D721Med (cell line): ENCODE measurements at places on chromosomes 7 and 10.

DNA sequence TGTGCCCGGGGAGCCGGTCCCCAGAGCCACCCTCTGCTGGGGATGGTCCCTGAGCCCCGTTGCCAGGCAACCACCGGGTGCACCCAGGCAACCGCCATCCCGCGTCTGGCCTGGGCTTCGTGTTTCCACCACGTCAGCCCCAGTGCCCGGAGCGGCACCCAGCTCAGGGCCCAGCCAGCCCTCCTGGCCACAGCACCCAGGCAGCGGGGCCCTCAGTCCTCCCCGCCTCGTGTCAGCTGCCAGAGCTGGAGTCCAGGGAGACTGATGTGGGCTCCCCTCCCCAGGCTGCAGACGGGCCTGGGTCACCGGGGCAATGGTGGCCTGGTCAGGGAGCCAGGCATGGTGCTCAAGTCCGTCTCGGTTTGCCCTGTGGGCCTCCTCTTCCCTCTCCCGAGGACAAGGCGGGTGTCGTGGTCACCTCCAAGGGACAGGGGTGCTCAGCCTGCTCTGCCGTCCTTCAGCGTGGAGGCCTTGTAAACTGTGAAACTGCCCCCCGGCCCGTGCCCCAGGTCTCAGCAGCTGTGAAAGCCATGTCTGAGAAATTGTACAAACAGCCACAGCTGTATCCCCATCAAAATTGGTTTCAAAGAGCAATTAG lies 72.5 kb downstream of the MICALL2 start:
- no peak for DNase-seq

DNA sequence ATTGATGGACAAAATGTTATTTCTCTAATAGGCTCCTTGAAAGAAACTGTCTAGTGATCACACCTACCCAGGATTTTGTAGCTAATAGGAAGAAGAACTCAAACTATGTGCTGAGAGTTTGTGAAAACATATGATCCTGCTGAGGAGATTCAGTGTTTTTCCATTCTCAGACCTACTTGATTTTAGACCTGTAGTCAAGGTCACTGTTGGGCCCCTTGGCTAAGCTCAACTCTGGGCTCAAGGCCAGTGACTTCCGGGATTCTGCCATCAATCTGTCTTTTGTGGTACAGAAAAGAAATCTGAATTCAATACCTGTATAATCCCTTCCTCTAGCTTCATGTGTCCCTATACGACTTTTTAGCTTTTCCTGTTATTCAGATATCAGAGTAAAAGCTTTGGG lies 79.7 kb upstream of the FERD3L start:
- DNase-seq: no peak

DNA sequence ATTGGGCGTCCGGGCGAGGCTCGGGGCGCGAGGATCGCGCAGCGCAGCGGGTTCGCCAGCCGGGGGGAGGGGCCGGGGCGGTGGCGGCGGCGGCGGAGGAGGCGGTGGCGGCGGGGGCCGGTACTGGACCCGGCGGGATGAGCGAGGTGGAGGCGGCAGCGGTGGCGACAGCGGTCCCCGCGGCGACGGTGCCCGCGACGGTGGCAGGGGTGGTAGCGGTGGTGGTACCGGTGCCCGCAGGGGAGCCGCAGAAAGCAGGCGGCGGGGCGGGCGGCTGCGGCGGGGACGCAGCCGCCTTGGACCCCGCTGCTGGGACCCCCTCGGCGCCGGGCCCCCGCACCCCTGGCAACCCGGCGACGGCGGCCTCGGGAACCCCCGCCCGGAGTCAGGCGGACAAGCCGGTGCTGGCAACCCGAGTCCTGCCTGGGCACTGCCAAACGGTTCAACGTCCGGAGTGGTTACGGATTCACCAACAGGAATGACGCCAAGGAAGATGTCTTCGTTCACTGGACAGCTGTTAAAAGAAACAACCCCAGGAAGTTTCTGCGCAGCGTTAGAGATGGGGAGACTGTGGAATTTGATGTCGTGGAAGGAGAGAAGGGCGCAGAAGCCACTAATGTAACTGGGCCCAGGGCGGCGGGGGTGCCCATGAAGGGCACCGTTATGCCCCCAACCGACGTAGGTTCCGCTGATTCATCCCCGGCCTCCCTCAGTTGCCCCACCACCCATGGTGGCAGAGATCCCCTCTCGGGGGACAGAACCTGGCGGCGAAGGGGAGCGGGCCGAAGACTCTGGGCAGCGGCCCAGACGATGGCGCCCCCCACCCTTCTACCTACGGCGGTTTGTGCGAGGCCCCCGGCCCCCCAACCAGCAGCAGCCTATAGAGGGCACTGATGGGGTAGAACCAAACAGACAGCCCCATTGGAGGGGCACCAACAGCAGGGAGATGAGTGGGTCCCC lies 100.3 kb upstream of the CPXM2 start:
- DNase-seq: no peak

GRCh38 chr7:26091933-26092332 lies 60.1 kb upstream of the NFE2L3 start:
- DNase-seq: no peak

DNA sequence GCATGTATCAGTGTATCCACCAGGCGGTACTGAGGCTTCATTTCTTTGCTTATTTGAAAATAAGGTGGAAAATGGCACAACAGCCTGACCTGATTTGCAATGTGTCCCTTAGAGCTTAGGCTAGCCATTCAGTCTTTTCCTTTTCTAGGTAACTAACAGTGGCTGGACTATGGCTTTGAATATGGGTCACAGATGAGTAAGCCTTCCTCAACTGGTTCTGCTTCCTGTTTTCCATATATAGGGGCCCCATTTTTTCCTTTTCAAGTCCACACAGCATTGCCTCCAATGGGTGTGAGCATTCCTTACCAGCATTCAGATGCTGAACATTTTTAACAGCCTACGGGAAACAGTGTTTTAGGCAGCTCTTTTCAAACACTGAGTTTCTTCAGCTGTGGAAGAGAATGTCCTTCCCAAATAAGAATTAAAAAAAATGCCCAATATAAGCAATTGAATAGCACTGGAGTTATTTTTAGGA lies 3.9 kb upstream of the ITGB1 start:
- DNase-seq: no peak

GRCh38 chr10:35058134-35058533 lies 32.0 kb downstream of the CUL2 start:
- no peak for DNase-seq

- no peak for DNase-seq
Measured at GRCh38 chr7:122067077-122067476, 77.0 kb downstream of the AASS start.

- no peak for DNase-seq
Measured at GRCh38 chr10:70784471-70784870, 706 bp downstream of the TBATA start.

DNA sequence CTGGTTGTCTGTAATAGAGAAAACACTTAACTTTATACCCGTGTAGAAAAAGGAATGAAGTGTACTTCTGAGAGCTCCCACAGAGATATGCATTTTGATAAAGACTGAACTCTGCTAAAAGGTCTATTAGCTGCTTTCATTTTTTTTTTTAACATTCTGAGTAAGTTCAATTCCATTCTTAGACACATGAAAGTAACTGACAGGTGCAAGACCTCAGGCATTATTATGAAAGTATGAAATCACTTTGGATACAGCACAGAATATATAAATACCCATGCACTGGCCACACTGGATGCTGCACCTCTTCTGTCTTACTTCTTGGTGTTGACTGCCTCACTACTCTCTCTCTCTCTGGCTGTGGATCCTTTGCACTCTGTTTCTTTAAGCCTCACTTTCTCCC lies 46.2 kb downstream of the VWDE start:
- no peak for DNase-seq

DNA sequence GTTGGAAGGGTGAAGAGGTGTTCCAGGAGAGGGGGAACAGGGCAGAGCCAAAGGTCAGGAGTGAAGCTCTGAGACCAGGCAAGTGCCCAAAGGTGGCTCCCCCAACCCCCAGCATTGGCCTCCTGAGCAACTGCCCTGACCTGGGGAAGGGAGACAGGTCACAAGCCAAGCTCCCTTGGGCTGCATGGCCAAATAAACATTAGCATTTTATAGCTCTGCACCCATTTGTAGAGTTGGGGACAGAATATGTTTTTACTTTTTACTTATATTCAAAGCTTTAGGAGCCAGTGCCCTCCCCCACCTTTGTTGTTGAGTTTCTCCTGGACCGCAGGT lies 4.0 kb downstream of the UNC5B start:
- no peak for DNase-seq

DNA sequence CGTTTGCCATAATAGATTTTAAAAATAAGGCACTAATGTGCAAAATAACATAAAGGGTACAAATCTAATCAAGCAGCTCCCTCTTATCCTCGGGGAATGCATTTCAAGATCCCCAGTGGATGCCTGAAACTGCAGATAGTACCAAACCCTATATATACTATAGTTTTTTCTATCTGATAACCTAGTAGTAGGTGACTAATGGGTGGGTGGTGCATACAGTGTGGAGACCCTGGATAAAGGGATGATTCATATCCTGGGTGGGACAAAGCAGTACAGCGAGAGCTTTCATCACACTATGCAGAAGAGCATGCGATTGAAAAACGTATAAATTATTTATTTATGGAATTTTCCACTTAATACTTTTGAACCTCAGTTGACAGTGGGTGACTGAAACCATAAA lies 464.5 kb downstream of the GRID1 start:
- no peak for DNase-seq

GRCh38 chr10:17085011-17085725 lies 44.4 kb downstream of the CUBN start:
- DNase-seq: no peak

- no peak for DNase-seq
Measured at GRCh38 chr10:112447620-112447928, 559 bp downstream of the VTI1A start.

DNA sequence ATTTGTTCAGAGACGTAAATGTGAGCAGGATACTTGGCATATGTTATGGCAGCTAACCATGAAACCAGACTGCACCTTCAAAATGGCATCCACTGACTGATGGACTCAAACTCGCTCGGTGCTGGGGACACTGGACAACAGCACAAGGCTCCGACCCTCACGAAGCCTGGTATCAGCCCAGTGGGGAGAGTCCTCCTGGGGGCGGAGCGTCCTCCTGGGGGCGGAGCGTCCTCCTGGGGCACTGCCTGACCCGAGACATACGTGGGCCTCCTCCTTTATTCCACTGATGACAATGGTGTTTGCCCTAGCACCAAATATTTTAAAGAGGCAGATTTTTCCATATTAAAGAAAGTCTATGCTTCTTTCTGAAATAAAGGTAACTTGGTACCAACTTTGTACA lies 39.5 kb downstream of the ESYT2 start:
- no peak for DNase-seq

GRCh38 chr7:120337308-120337907 lies 64.4 kb downstream of the KCND2 start:
- DNase-seq: no peak

DNA sequence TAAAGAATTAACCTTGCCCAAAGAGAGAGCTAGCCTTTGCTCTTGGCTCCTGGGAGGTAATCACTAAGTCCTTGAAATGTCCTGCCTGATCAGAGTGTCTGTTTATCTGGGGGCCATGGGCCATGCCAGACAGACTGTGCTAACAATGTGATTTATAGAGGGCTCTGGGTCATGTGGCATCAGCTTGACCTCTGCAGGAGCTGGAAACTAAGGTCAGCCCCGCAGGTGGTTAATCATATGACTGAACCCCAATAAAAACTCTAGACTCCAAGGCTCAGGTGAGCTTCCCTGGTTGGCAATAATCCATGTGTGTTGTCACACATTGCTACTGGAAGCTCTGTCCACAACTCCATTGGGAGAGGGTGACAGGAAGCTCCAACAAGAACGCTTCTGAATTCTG lies 47.5 kb downstream of the NDUFB2 start:
- no peak for DNase-seq

DNA sequence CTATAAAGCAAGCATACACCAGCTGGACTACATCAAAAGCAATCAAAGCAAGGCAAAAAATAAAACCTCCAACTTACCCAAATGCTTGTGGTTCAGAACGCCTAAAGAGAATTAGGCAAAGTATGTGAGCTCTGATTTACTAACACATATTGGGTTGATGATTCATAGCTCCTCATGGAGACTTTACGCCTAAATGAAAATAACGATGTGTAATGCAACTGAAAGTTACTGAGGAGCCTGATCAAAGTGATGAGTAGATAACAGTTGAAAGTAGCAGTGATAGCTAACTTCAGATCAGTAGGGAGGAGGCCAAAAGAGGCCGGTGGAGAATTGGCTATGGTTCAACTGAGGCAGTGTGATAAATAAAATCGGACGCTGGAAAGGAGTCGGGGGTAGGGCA lies 85.0 kb downstream of the MPP7 start:
- no peak for DNase-seq

DNA sequence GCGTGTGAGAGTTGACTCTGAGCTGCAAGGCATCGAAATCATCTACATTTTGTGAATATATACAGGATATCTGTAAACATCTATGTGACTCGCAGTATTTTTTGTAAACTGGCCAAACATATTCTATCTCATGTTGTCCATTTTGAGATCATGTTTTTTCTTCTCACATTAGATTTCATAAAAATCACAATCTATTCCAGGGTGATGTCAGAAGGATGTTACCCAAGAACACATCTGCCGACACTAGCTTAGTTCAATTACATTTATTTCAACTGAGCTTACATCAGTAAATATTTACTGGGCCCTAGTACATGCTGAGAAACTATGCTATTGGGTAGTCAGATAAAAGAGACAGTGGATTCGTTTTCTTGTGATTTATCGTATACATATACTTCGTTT lies 2.5 kb upstream of the BUB3 start:
- DNase-seq: no peak

- no peak for DNase-seq
Measured at GRCh38 chr7:104943502-104944343, 70.3 kb upstream of the KMT2E start.

DNA sequence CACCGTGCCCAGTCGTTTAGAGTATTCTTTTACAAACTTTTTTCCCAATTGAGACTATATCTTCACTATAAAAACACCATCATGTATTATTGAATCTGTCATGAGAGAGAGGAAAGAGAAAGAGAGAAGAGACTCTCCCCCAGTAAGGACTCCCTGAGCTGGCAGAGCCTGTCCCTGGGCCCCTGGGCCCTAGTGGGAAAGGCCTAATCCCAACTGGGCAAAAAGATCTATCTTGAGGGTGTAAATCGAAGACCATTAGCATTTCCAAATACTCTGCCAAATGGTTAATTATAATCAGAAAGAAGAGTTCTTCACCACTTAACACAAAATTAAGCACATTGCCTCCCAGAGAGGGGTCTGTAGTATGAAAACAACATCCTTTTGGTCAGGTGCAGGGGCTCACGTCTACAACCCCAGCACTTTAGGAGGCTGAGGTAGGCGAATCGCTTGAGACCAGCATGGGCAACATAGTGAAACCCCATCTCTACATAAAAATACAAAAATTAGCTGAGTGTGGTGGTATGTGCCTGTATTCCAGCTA lies 108.2 kb downstream of the SKIDA1 start:
- no peak for DNase-seq

- DNase-seq: no peak
Measured at GRCh38 chr10:47173929-47174442, 126.0 kb upstream of the GDF10 start.

- no peak for DNase-seq
Measured at GRCh38 chr10:85157206-85157605, 828.8 kb downstream of the CCSER2 start.
